ENCODE measurements at places on chromosomes 4 and X.

DNA sequence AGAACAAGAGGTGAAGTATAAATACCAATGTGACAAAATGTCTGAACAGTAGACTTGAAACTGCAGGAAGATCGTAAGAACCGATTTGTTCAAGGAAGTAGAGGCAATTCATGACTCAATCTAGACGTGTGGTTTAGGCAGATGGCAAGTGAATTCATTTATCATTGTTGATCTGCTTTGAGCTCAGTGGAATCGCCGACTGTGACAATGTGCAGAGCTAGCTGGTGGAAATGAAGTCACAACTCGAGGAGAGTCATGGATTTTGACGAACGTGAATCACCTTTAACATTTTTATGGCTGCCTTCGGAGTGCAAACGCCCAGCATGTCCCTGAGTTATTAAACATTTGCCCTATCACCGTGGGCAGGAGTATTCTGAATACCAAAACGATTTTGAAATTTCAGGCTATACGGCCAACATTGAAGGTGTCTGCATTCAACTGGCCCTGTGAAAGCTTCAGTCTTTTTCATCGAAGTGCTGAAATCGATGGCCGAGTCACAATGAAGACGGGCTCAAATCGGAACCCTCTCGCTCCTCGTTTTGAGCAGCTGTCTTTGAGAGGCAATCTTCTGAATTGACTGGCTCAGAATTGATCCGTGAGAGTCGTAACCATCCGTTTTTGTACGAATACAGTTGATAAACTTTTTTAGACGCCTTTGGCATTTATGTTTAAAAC is 689 bp upstream of the OGT start:
- peak; percentile 57 for DNase-seq

DNA sequence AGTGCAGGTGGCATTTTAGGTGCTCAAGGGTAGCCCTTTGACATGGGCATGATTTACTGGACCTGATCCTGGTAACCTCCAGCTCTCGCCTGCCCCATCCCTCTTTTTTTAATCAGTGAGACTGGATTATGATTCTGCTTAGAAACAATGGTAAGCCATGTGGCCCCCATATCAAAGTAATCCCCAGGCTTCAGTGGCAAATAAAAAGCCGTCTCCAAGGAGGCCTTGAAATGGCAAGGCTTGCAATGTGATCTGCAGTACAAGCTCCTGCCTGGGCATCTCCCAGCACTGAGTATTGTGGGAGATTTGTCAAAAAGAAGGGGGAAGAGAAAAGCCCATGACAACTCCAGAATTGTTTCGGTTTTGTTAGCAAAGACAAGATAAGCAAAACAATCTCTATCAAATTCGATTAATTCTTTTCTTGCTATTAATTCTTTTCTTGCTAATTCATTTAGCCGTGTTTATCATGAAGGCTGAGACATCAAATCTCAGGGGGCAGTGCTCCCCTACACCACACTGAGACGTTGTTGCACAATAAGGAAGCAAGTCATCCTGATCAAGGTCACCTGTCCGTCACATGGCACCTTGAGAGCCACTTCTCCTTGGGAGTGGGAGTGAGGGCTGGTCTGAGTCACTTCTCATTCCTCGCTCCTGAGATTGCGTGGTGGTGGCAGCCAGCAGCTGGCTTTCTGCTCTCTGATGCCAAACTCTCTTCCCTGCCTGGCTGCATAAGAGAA is 312.7 kb upstream of the GATB start:
- peak; percentile 44 for DNase-seq

GRCh38 chr4:95548738-95549245 is at the start of gene UNC5C:
Gene UNC5C, minus strand, starts transcription at chr4:95548973.
- peak; percentile 59 for DNase-seq

DNA sequence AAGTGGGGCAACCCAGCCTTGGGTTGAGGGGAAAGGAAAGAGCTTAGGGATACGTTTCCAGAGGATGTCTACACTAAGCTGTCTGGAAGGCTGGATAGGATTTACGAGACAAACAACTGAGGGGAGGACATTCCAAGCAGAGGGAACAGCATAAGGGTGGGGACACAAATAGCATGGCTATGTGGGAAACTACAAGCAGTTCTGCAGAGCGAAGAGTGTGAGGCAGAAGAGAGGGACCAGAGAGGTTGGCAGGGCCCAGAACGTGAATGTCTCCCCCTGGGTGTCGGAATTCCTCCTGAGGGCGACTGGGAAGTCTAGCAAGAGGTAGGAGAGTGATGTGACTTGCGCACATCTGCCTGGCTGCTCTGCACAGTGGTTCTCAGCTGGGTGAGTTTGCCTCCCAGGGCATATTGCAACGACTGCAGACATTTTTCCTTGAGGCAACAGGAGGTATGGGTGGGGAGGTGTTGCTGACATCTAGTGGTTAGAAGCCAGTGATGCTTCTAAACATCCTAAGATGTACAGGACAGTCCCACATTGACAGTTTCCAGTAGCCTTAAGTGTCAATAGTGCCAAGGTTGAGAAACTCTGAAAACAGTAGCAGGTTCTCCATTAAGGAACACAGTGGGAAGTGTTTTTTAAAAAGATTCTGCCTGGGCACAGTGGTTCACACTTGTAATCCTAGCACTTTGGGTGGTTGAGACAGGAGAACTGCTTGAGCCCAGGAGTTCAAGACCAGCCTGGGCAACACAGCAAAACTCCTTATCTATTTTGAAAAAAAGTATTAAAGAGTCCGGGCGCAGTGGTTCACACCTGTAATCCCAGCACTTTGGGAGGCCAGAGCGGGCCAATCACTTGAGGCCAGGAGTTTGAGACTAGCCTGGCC is 9.2 kb downstream of the NDUFA1 start:
- peak; percentile 47 for DNase-seq

DNA sequence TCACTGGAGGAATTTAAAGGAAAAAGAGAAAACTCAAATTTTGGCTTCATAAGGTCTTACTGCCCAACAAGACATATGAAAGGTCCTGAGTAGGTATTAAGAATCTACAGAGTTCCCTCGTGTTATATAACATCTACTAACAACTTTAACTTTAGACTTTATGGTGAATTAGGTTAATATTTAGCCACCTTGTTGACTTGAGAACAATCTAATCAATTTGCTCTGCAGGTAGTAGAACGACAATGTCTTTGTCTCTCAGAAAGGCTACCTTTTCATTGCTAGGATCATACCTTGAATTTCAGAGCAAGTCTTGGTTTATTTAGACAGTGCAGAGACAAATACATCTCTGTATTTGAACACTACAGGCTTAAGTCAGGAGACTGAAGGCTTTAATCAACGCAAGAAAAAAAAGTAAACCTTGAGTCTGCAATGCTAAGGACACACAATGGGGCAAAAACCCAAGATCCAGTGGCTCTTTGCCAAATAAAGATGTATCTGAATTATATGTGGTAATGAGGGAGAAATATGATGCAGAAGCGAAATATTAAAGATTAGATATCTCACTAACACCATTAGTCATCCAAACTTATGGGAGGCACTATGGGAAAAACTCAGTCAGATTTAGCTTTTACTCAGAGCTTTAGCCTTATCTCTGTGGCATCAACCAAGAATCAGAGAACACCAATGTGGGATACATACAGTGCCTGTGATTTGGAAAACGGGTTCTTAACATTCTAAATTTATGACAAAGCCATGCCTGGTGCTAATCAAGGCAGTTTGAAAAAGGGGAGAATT is 93.6 kb upstream of the FTHL17 start:
- DNase-seq, result no peak

GRCh38 chr4:162510115-162510514 is 346.3 kb upstream of the FSTL5 start:
- DNase-seq, result no peak

- no peak for DNase-seq
Observed at GRCh38 chrX:125439194-125439849, 119.7 kb downstream of the TEX13C start.

DNA sequence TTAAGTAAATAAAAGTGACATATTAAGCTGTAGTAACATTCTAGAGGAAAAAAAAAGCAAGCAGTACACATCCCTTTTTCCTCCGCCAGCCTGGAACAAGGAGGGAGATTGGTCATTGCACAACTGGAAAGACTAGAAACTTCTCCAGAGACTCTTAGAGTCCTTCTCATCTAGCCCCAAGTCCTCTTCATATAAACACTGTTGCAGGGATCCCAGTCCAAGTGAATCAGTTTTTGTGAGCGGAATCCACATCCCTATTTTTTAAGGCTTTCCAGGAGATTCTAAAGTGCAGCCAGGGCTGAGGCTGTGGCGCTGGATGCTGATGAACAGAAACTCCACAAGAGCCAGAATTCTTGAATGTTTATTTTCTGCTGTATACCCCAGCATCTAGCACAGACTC is 23.8 kb downstream of the REELD1 start:
- DNase-seq, result no peak

DNA sequence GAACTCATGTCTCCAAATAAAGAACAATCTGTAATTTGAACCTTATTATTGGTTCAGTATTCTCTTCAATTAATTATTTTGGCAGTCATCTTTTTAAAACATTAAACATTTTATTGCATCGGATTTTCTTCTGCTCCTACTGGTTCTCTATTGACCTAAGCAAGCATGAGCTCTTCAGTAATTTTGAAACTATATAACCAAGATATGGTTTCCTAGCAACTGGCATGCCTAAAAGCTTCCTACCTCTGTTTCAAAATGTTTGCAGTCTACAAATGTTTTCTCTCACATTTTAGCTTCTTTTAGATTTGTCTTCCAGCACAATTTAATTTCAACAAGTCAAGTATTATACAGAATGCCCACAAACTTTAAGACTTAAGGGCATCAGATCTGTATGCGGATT is 371.3 kb downstream of the GPM6A start:
- DNase-seq, result no peak

GRCh38 chrX:139842326-139843185 is 90.3 kb downstream of the ATP11C start:
- DNase-seq, result no peak

DNA sequence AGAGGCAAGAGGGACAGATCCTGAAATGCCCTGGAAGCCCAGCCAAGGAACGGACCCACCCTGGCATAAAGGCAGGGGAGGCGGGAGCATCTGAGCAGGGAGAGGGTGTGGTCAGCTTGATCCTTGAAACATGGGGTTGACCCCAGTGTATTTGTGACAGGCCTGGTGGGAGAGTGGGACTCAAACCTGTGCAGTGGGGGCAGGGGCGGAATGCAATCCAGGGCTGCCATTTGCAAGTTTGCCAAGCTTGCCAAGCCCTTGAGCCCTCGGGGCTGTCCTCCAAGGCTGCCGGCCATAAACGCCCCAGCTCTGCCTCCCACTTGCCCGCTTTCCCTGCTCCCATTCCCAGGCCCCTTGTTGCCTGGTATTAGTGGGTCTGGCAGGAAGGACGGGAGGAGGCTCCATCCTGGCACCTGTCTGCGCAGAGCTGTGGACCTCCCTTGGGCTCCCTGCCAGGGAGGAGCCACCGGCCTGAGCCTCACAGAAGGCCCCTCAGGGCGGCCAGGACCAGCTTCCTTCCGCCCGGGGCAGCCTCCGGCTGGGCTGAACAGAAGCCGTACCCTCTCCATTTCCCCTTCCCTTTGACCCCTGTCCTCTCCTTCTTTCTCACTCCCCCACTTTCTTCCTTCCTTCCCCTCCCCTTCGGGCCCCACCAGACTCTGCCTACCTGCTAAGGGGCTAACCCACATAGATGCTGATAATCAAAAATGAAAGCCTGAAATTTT is 661 bp downstream of the S100P start:
- no peak for DNase-seq

GRCh38 chrX:13778916-13779315 is 38.0 kb downstream of the GPM6B start:
- DNase-seq, result peak; percentile 40

DNA sequence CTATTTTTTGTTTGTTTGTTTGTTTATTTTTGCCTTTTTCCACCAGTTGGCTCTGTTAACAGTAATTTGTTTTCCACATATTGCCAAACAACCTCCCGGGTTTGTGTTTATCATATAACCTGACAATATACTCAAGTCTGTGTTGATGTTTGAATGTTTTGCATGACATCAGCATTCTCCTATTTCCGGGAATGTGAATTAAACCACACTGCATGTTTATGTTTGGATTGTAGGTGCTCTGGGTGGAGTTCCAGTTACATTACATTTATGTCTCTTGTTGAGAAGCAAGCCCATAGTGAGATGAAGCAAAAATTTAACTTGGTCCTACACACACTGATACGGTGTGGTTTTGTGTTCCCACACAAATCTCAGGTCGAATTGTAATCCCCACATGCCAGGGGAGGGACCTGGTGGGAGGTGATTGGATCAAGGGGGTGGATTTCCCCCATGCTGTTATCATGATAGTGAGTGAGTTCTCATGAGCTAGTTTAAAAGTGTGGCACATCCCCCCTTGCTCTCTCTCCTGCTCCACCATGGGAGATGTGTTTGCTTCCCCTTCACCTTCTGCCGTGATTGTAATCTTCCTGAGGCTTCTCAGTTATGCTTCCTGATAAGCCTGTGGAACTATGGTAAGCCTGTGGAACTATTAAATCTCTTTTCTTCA is 54.4 kb upstream of the CLNK start:
- DNase-seq, result no peak

- DNase-seq, result no peak
Observed at GRCh38 chrX:8273451-8273895, 102.4 kb upstream of the VCX2 start.

DNA sequence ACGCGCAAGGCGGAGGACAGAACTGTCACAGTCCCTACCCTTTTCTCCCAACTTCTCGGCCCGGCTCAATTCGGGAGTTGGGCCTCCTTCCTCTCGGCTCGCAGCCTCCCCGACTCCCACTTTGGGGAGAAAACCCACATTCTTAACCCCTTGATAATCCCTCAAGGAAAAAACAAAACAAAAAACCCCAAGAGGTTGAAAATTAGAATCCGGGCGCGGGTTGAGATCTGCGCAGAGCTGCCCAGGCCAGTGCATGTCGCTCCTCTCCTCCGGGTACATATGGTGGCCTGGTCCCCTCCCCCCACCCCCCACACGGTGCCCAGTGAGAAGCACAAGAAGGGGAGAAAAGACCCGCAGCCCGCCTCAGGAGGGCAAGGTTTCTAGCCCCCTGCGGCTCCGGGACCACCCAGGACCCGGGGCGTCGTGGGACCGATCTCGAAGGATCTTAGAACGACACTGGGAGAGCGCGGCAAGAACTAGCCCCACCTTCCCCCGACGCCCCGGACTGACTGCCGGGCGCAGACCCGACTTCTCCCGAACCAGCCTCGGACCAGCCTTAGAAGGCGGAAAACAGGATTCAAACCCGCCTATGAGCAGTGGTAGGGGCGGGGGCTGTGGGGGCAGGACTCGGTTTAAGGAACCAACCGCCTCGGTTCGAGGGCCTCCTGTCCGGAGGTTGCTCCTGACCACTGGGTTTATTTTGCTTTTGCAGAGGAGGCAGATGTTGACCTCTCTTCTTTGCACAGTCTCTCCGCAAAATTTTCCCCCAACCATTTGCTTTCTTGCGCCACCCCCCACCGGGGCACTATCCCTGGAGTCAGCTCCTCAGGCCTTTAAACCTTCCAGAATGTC is 2.5 kb upstream of the PDGFRA start:
- peak; percentile 44 for DNase-seq

Data from suppressor macrophage treated with lipopolysaccharide for 4 hours (primary cell).